ENCODE measurements at places on chromosomes 2 and 18.

DNA sequence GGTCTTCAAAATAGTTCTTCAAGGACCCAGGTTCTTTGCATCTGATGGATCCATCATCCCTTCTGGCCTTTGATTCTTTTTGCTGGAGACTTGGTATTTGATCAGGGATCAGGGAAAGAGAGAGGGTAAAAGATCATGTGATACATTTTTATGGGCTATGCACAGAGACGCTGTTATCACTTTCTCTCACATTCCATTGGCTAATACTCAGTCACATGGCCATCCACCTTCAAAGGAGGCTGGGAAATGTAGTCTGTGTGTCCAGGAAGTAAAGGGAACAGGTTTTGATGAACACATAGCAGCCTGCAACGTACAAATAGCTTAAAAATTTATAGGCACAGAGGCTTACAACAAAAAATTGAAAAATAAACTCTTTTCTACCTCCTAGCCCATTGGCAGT lies 629.6 kb upstream of the FANCL start:
- DNase-seq: no peak

DNA sequence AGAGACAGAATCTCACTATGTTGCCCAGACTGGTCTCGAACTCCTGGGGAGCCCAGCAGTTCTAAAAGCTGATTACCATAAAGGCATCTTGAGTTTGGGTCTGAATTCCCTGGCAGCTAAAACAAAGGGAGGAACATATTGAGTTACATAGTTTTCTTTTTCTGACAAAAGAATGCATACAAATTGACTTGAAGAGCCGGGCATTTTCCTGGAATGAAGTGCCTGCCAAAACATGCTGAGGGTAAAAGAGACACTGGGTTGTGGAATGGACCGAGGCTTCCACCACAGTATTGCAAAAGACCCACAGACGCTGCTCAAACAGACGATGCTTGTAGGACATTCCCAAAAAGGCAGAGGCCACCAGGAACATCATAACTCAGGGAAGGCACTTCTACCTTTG lies 35.1 kb upstream of the ROCK2 start:
- no peak for DNase-seq

GRCh38 chr18:70295192-70296188 lies 6.6 kb downstream of the SOCS6 start:
- DNase-seq: no peak

DNA sequence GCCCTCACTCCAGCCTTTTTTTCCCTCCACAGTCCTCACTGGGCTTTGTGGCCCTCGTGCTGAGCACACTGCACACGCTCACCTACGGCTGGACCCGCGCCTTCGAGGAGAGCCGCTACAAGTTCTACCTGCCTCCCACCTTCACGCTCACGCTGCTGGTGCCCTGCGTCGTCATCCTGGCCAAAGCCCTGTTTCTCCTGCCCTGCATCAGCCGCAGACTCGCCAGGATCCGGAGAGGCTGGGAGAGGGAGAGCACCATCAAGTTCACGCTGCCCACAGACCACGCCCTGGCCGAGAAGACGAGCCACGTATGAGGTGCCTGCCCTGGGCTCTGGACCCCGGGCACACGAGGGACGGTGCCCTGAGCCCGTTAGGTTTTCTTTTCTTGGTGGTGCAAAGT lies 39.4 kb downstream of the STEAP3 start:
- no peak for DNase-seq

DNA sequence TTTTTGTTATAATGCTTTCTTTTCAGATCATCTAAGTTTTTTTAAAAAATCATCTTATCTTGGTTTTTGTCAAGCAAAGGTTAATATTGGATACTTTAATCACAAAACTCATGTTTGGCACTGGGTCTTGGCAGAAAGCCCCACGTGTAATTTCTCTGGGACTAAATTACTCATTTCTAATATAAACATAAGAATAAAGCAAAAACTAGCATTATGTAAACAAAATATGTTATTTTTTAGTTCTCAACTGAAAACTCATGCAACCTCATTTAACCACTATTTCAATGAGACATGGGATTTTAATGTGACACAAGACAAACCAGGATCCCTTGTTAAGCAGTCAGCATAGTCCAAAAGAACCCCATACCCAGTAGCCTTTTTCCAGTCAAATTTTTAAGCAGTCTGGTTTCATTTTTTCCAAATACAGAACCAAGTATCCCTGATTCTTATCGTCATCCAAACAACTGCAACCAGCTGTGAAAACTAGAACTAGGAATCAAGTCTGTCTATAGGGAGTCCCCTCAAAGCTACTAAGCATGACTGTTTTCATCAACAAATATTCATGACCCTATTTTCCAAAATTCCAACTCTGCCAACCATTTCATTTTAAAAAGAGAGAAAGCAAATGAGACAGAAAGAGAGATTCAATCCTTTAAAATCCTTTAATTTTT lies 27.1 kb downstream of the PID1 start:
- no peak for DNase-seq
